ENCODE measurements at places on chromosomes 12 and 14.

- DNase-seq: no peak
Observed at GRCh38 chr14:93742761-93743160, 45.5 kb downstream of the PRIMA1 start.

DNA sequence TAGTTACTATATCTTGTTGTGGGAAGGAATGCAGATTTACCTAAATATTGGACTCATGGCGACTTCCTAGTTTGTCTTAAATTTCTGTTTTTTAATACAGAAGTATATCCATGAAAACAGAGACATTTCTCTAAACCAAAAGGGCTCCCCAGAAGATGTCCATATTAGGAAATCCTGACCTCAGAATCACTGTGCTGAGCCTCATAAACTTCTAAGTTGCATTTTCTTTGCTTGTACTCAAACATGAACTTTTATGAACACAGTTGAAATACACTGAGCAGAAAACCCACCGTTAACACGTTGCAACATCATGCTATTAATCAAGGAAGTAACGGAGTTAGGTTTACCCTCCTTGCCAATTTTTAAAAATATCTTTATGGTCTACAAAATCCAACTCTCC, 42.9 kb upstream of the NR2C1 start:
- no peak for DNase-seq

DNA sequence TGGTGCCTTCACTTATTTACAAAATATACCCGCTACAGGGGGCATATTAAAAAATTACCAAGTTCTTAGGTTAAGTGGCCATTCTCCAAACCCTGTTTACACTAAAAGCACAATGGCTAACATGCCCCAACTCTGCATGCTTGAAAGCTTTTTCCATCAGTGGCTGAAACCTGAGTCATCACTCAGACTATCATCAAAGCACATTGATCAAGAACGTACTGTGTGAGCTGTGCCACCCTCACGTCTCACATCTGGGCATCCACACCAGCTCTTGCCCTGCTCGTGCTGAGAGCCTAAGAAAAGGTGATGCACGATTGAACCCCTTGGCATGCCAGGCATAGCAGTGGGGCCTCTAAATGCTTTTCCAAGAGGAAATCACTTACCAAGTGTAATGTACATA, 13.2 kb downstream of the AQP6 start:
- no peak for DNase-seq

DNA sequence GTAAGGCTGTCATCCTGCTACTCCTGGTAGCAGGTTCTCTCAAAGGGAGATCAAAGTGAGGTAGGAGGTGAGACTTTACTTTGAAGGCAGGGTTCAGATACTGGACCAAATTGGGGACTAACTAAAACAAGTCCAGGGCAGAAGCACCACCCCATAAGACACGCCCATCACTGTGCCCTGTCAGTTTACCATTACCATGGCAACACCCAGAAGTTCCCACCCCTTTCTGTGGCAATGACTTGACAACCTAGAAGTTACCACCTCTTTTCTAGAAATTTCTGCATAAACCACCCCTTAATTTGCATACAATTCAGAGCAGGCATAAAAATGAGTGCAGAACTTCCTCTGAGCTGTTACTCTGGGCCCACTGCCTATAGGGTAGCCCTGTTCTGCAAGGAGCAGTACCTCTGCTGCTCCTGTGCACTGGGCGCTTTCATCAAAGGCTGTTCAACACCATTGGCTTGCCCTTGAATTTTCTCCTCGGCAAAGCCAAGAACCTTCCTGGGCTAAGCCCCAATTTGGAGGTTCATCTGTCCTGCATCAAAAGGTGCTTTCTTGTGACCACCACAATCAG, 64.8 kb upstream of the MAX start:
- no peak for DNase-seq

DNA sequence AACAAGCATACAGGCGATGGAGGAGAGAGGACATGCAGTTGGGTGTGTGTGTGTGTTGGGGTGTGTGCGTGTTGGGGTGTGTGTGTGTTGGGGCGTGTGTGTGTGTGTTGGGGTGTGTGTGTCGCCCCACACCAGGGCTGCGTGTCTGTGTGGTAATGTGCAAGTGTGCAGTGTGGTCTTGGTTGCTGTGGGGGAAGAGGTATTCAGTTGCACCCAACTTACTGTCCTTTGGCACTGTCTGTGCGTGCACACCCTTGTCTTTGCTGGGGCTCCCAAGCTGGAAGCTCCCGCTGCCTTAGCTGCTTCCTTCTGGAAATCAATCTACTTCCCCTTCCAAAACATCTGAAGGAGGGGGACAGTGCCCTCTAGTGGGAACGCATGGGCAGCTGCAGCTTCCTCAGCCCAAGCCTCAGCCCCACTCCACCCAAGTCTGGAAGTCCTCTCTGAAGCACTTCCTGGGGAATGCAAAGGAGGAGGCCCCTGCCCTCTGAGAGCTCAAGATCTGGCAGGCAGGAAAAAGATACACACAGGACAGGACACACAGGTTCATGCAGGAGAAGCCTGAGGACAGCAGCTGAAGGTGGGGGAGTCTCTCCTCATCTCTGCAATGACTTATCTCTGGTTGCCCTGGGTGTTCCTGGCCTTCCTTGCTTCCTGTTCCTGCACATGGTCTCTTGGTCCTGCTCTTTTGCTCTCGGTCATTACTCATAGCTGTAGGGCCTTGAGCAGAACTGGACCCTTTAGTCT, 13.1 kb downstream of the ASIC1 start:
- no peak for DNase-seq

- no peak for DNase-seq
Observed at GRCh38 chr12:116698116-116698515, 39.8 kb downstream of the SPRING1 start.

DNA sequence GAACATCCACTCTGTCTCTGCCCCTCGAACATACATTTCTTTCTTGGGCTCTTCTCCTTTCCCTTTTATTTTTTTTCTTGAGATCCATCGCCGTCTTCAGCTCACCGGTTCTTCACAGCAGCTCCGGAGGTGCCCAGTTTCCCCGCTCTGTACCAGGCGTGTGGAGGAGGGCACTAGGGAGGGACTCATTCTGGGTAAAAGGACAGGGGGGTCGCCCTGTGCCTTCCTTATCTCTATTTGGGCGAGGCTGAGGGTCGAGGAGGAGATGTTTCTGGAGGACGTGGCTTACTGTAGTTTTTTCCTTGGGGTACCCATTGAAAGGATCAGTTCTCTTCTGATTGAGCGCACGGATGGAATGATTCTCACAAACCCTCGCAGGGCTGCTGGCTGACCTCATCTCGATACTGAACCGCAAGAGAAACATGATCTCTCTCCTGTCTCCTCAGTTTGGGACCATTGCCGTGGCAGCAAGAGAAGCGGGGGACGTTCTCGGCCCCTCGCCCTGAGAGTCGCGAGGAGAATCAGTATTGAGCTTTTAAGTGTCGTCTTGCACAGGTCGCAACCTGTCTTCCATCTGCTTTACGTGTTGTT, 386 bp downstream of the LIN52 start:
- DNase-seq: no peak
